ENCODE measurements at places on chromosomes 5 and 9.

- DNase-seq, result no peak
Measured at GRCh38 chr5:66982470-66982869, 214.1 kb downstream of the CD180 start.

- no peak for DNase-seq
Measured at GRCh38 chr5:78268356-78268755, 26.1 kb downstream of the AP3B1 start.

DNA sequence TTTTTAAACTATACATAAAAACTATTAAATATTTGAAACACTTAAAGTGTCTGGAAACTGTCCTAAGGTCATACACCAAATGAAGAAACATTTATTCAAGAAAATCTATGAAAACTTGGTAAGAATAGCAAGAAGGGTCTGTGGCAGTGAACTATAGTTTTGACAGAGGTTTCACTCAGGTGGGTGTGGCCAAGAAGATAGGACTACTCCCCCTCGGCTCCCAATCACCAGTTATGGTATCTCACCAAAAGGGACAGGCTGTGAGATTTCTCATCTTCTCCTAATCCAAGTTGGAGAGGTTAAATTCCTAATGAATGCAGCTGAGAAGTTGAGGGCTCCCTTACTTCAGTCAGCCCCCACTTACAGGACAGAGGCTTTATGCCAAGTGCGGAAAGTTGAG lies 2.9 kb downstream of the ARSK start:
- no peak for DNase-seq

- DNase-seq, result no peak
Measured at GRCh38 chr5:1893754-1894153, 11.0 kb upstream of the IRX4 start.

DNA sequence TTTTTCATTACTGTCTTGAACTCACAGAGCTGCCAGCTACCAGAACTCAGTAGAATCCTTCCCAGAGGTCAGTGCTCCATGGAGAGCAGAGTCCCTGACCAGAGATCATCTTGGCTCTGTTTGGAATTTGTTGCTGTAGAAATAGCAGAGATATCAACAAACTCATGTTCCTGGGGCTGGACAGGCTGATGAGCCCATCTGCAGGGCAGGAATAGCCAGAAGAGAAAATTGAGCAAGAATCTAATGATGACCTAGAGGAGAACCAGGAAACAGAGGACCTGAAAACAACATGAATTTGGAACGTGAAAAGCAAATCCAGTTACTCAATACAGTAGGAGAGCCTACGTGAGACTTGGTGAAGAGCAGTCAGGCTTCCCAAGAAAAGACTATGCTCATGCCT lies 437.8 kb downstream of the PLK2 start:
- no peak for DNase-seq

DNA sequence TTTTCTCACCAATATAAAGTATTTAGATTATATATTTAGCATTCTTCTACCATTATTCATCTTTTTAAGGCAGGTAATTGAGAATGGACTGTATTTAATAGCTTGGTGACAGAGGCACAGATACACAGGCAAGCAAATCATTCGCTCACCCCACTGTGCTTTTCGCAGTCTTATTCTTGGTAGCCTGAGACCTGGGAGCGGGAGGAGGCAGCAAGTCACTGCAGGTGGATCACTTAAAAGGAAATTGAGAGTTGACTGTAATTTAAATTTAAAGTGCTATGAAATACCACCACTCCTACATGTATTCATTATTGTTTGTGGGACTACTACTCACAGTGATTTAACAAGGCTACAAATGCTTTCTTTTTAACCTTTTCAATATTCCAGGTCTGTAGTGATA lies 9.7 kb downstream of the RICTOR start:
- DNase-seq, result no peak

GRCh38 chr5:43039152-43039470 lies 1.0 kb downstream of the ANXA2R start:
- DNase-seq, result no peak

DNA sequence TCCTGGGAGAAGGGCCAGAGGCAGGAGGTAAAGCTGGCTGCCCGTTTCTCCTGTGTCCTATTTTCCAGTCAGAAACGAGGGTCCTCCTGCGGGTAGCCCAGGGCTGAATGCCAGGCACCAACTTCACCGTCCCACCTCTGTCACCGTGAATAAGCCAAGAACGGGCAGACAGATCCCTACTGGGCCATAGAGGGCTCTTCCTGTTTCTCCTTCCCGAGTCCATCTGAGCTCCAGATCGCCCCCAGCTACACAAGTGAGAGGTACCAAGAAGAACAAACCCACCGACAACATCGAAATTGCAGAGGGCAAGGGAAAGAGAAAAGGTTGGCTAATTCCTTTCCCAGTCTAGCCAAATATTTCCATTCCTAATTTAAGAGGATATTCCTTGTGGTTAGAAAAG lies 93.7 kb downstream of the SPOCK1 start:
- DNase-seq, result no peak

DNA sequence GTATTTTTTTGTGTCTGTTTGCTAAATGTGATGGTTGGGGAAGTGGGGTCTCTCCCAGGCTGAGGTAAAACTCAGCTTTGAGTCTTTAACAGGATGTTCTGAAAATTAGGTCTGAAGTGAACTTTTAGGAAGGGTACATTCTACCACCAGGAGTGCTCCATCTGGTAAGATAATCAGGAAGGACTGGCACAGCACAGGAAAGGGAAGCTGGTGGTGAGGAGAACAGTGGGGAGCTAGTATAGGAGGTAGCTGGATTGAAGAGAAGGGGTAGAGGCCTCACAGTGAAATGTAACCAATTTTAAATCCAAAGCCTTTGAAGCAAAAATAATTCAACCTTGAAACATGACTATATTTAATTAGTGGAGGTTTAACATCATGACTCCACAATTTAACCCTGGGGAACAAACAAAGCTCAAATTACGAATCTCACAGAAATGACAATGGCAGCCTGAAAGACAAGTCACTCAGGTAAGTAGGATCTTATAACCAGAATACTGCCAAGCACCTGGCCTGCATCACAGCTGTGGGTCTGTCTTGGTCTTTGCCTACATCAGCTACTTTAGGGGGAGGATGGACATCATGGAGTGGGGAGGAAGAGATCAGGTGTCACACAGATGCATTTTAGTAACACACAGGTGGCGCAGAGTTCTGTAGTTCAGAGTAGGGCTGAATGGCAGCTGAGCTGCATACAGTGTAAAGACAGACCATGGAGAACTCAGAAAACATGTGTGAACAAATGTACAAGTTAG lies 445.3 kb downstream of the DMRT2 start:
- no peak for DNase-seq

Data from GM20000 (cell line).